ENCODE measurements at places on chromosomes 2 and 18. TPM values are rescaled to one million over a fixed set of nuclear protein-coding genes. Genes with fewer than 3 reads are reported as not detected.

DNA sequence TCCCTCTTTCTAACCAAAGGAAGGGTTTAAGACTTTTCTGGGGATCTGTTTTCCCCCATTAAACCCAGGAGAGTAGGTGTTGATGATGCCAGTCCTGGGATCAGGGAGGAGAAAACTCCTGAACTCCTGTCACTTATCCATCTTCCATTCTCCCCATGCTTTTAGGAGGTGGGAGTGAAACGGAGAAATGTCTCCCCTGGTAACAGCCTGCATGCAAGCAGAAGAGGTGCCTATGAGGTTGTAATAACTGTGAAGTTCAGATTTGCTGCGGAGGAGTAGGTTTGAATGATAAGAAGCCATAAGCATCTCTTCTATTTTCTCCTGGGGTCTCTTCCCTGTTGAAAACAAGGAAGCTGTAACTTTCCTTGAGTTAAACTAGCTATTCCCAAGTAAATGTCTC is 150.8 kb downstream of the SLC4A3 start:
- no peak for DNase-seq

DNA sequence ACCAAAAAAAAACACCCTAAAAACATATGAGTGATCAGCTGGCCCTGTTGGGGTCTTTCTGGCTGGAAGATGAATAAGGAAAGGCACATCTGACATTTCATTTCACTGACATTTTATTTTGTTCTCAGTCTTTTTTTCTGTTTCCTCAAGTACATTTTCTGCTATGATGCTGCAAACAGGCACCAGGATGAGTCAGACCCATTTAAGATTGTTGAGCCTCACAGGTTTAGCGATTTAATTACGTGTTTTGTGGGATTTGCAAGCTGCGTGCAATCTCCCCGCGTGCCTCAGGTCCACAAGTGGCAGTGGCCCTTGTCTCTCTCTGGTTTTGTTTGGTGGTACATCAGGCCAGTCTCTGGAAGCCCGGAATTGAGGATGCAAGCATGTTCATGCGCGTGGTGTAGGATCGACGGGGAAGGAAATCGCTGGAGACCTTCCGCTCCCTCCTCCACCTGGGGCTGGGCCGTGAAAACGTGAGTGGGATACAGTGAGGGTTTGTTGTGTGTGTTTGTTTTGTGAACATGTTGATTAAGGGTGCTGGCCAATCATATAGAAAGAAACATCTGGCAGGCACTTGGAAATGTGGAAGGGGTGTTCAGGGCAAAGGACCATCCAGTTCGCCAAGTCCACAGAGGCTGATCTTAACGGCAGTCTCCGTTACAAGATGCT is 120.2 kb upstream of the ZNF516 start:
- no peak for DNase-seq

GRCh38 chr18:62374410-62374965 is 49.4 kb downstream of the TNFRSF11A start:
- no peak for DNase-seq

DNA sequence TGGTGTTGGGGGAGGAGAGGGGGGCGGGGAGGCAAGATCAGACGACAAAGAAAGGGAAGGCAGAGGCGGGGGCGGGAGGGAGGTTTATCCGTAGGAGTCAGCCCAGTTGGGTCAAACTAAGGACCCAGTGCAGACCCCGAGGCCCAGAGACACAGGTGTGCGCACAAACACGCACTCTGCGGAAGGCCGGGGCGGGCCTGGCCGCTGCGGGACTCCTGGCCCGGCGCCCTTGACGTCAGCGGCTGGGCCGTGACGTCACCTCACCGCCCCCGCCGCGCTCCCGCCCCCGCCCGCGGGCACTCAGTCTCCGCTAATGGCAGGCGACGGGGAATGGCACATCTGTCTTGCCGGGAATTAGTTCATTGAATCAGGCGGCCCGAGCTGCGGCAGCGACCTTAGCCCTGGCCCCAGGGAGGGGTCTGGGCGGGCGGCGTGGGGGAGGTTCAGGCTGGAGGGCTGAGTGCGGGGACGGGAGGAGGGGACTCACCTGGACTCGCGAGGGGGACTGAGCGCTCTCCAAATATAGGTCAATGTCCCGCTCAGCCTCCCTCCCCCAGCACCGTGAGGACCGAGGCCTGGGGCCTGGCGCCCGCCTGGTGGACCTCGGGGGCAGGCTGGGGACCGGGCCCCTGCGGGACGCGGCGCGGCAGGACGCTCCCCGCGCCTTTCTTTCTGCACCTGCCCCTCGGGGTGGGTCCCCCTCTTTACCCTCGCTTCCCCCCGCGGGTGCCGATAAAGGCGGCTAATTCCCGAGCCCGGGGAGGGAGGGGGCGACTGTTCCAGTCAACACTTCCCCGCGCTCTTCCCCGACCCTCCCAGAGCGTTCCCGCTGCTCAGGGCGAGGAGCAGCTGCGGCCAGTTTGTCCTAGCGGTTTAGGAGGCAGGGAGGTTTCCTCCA is 15.5 kb upstream of the ECEL1 start:
- DNase-seq: no peak

DNA sequence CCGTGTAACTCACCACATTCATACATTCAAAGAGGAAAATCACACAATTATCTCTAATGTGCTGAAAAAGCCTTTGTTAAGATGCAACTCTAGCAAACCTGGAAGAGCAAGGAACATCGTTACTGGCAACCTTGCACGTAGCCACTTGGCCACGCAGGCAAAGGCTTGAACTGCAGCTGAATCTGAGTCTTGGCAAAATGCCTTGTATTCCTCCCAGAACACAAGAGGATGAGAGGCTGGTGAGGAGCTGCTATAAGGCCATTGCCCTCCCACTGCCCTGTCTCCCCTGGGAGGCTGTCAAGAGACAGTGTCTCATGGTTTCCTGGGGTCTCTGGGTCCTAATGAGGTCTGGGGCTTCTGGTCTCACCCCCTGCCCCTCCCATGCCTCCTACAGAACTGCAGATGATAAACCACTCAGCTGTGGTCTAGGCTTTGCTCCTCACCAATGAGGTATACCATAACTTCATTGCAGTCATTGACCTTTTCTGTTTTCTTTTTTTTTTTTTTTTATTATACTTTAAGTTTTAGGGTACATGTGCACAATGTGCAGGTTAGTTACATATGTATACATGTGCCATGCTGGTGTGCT is 141.4 kb downstream of the SPP2 start:
- DNase-seq: no peak

DNA sequence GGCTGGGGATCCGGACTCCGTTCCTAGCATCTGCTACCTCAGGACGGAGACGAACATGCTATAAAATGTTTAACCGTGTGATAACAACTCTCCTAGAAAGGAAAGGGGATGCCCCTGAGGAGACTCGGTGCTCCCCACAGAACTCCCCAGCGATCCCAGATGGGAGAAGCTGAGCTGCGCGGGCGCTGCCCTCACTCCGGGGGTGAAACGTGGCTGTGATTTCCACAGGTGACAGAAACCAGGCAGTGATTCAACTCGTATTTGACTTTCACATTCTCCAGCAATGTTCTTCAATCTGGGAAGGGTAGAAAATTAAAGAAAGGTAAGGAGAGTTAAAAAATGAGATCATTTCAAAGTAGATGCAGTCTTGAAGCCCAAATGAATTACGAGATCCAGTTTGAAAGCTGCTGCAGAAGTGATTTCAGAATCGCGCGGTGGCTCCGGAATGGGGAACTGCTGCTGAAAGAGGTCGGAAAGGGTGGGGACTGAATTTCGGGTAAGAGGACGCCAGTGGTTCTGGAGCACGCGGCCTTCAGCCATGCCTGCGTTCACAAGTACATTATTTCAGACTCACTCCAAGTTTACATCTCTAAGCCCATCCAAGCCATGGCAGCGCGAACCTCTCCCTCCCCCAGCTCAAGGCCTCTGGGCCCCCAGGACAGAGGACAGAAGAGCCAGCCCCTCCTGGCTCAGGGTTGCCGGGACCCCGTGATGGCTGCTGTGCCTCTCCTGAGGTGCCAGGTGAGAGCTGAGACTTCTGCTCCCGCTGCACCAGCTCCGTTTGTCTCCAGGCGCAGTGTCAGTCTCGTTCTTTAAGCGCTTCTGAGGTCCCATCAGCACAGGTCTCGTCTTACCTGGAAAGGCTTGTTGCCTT is 39.5 kb downstream of the ADNP2 start:
- DNase-seq: no peak

DNA sequence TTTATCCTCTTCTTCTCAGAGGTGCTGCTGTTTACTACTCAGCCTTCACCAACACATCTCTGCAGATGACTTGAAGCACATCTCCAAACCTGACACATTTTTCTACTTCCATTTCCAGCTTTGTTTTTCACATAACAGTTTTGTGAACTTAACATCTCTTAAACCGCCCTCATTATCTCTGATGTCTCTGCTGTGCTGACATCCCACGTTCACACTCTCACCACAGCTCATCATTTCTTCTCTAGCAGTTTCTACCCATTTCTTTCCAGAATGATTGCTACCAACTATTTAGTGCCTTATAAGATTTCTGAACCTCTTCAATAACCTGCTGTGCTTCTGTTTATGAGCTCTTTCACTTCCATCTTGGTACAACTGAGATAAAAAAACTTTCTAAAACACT is 238.0 kb downstream of the PTPRM start:
- no peak for DNase-seq

DNA sequence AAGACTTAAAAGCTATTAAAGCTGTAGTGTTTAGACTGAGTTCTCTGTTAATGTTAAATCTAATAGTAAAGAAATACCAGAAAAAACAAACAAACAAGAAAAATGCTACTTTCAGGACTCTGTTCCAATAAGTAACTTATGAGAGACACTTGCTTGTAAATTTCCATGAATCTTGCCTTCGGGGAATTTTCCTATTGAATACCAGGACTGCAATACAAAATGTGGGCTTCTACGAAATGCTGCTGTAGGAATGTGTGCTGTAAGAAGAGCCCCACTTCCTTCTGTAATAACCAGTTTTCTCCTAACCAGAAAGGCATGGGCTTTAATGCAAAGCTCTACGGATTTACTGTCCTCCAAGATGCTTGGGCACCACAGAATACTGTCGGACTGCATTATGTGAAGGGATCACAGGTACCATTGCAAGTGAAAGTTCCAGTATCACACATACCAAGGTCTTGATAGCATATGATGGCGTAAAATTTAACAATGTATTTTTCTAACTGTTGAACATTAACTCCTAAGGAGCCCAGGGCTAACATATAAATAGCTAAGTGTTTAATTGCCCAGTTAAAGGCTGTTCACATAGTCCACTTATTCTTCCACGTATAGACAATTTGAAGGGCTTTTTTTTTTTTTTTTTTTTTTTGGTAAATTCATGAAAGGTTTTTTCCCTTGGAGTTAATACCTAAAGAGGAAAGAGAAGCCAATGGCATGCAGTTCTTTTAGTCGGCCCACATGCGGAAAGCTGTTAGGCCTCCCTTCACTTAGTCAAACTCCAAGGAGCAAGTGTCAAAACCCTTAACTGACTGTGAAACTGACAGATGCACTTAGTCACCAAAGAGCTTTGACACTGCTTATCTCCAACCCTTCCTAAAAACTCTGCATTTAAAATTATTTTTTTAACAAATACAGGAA is 564.0 kb upstream of the POU3F3 start:
- no peak for DNase-seq

DNA sequence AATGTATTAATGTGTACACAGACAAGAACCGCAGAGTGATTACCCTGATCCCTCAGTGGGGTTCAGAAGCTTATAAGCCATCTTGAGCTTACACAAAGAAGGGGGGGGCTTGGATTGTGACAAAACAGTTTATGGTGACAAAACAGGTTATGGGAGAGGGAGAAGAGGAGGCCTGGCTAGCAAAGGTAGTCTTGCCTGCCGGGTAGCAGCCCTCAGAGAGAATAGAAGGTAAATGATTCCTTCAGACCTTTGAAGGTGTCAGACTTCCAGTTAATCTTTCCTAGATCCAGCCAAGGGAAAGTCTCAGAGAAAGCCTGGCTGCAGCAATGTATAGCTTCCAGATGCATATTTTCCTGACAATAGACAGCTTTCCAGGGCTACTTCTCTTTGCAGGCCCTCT is 44.6 kb upstream of the RAPH1 start:
- no peak for DNase-seq

DNA sequence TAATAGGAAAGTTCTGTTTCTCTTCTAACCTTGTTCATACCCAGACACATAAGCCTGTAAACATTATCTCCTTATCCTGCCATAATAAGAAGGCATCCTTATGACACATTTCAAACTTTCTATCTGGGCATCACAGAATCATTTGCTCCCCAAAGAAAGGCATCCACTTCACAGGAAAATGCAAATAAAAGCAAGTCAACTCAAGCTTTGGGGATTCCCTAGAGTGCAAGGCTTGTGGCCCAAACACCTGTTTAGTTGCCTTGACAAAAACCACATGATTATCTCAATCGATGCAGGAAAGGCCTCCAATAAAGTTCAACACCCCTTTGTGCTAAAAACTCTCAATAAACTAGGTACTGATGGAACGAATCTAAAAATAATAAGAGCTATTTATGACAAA is 195.7 kb upstream of the GALNT5 start:
- no peak for DNase-seq

GRCh38 chr2:113275556-113276215 is 3.0 kb downstream of the PAX8 start:
- DNase-seq: no peak

DNA sequence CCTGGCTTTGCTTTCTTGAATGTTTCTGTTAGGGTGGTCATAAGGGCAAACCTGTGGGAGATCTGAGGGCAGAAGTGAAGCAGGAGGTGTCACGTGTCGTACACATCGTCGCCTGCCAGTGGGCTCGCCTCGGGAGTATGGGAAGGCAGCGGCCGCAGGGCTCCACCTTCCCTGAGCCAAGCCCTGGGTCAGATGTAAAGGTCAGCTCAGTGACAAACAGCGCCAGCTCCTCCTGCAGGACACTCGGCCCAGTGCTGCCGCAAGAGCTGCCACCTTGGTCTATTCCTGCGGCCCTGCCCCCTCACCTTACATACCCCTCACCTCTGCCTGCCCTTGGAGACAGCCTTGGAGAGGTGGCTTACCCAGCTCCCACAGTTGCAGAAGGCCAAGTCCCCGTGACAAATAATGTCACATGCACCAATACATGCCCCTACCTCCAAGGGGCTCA is 64.2 kb downstream of the PSMG2 start:
- no peak for DNase-seq

DNA sequence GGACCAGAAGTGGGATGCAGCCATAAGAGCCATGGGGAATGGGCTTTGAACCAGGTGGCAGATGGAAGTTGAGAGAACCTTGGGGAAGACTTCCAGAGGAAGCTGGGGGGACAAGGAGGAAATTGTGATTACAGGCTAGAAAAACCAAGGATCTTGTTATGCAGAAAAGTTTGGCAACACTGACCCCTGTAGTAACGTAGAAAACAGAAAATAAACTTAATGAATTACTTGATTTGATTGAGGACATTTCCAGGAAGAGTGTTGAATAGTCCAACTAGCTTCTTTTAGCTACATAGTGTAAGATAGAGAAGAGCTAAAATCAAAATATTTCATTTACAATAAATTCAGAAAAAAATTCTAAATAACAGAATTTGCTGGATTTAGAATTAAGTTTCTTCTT is 91.9 kb upstream of the GPC1 start:
- no peak for DNase-seq

The ALPP gene
- not detected for total RNA-seq

The TYW5 gene
- total RNA-seq: 8.5 TPM

The MEX3C gene
- 49.6 TPM for total RNA-seq

The KLHL29 gene
- 2.9 TPM for total RNA-seq

The TTR gene
- not detected for total RNA-seq

The PRKAG3 gene
- not detected for total RNA-seq

The OR6B2 gene
- not detected for total RNA-seq

The NUP35 gene
- 18.2 TPM for total RNA-seq

The REG3G gene
- total RNA-seq: not detected

The POLE4 gene
- total RNA-seq: 39.5 TPM

Data from activated CD4-positive, alpha-beta T cell treated with anti-CD3 and anti-CD28 coated beads, Interleukin-2, amount 10 ng/mL, durations not matched to agents 7 days and 5 days (primary cell).